ENCODE measurements at places on chromosomes 5 and 9.

DNA sequence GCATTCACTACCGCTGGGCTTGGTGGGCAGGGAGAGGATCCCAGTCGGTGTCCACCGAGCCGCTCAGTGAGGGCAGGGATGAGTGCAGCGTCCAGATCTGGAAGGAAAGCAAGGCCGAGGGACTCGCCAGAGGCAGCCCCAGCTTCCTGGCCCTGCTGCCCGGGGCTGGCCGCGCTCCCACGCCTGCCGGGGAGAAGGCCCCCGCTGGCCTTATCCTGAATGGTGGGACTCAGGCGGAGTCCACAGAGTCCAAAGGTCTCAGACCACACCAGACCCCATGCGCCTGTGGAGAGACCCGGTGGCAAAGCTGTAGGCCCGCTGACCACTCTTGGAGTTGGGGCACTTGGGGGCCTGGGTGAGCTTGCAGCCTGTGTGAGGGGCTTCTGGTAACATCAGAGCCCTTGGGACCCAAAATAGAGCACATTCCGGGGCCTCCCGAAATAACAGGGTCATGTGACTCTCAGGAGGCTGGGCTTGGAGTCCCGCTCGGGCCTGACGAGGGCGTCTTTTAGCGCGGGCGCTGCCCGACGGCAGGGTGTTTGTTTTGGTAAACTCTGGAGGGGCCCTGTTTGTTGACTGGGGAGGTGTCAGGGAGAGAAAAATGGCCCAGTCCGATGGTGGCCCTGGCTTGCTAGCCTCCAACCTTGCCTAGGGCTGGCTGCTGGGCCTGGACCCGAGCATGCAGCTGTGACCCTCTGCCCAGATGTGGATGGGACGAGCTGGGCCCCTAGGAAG is 2.8 kb downstream of the RXRA start:
- DNase-seq, result peak; percentile 92

DNA sequence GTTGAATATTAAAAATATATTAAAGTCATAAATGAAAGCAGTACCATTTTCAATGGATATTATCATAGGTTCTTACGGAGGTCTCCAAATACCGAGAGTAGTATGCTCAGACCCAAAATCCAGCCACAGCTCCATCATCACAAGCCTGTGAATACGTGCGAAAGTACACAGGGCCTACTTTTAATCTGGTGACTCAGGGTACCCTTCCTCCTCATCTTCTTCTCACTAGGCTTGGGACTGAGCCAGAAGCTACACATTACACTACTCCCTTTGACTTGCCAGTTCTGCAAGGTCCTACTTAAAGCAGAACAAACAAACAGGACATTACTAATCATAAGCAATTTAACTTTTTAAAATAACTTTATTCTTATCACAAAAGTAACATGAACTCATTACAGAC is 7.6 kb upstream of the RIC1 start:
- no peak for DNase-seq

- DNase-seq, result no peak
These were observed 22.2 kb upstream of the ZBTB34 start for GRCh38 chr9:126838055-126838811.

DNA sequence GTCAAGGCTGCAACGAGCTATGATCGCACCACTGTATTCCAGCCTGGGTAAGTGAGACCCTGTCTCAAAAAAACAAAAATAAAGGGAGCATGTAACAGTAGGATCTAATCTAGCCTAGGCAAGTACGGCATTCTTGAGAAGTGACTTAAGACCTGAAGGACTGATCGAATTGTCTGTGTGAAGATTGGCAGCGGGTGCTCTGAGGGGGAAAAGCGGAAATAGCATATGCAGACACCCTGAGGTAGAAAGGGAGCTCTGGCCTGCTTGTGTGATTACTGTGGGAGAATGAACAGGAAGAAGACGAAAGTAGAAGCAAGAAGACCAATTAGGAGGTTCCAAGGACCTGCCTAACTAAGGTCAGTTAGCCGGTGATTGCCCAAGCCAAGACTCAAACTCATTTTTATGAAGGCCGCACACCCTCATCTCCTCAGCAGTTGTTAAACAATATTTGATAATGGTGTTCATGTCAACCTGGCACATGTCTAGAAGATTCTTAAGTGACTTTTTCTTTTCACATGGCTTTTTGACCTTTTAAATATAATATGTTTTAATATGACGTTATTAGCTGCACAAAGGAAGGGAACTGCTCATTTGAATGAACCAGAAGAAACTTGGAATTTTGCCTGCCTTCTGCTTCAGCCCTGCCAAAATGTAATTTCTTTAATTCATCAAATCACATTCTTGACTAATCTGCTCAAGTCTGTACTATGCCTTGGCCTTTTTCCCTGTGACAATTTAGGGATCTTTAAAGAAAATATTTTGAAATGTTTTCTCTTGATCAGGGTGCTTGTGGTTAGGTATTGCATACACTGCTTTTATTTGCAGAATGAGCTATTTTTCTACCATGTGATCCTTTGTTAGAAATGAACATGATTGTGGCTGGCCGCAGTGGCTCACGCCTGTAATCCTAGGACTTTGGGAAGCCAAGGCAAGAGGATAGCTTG is 289.2 kb upstream of the DMRT1 start:
- no peak for DNase-seq

GRCh38 chr5:17384181-17384580 is 113.8 kb upstream of the TAF11L2 start:
- DNase-seq, result no peak

- DNase-seq, result peak; percentile 92
These were observed 3.1 kb downstream of the EGFL7 start for GRCh38 chr9:136665704-136666371.

DNA sequence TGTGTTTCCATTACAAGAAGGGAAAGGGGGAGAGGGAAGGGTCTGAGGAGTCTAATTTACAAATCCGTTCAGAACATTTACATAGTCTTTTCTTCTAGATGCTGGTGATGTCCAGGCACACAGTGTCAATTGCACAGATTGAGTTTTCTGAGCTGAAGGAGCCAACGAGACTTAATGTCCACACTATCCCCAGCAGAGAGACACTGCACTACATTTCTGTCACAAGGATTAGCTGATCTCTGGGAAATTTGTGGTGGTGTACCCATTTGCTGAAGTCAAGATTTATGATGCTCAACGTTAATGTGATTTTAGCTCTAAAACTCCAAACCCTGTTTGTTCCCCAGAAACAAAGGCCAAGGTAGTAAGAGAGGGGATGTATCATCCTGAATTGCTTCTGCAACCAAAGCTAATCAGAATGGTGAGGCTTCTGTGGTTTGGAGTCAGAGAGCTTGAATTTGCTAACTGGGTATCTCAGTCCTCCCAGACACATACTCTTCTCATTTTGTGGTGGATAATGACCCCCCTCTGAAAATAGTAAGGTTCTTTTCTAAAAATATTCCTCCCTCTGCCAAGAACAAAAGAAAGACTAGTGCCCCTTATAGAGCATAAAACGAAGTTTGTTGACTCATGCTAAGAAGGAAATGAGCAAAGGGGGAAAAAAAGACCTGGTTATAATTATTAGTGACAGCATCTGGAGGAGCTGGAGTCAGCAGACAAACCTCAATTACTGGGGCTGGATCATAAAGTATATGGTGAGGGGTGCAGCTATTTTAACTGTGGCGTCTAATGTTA is 416.9 kb downstream of the PSAT1 start:
- no peak for DNase-seq
